CD8-positive, alpha-beta memory T cell (primary cell): ENCODE measurements at places on chromosomes 1 and 21. TPM values are rescaled to one million over a fixed set of nuclear protein-coding genes. Genes with fewer than 3 reads are reported as not detected.

ENAH gene
- 0.53 TPM for total RNA-seq

HTR1D gene
- total RNA-seq = not detected

PYHIN1 gene
- 23.9 TPM for total RNA-seq

PEX11B gene
- total RNA-seq = 42.0 TPM

GNAT2 gene
- total RNA-seq = 1.5 TPM
